ENCODE measurements at places on chromosomes 5 and 9.

DNA sequence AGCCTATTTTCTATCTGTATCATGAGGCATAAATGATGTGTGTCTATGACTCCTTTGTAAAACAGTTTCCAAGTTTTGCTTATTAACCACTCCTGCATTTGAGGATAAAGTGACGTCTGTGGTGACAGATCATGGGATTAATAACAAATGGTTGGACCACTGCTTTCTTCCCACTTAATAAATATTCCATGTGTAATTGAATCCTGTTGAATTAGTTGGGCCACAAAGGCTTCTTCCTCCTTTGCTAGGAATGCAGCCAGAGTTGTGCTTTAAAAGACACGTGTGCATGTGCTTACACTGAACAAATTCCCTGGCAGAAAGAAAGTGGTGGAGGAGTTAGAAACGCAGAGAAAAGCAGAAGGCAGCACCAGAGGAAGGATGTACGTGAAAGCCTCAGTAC, 150.2 kb downstream of the ACTBL2 start:
- DNase-seq, result no peak

GRCh38 chr5:78467752-78468357, 107.4 kb downstream of the SCAMP1 start:
- no peak for DNase-seq

DNA sequence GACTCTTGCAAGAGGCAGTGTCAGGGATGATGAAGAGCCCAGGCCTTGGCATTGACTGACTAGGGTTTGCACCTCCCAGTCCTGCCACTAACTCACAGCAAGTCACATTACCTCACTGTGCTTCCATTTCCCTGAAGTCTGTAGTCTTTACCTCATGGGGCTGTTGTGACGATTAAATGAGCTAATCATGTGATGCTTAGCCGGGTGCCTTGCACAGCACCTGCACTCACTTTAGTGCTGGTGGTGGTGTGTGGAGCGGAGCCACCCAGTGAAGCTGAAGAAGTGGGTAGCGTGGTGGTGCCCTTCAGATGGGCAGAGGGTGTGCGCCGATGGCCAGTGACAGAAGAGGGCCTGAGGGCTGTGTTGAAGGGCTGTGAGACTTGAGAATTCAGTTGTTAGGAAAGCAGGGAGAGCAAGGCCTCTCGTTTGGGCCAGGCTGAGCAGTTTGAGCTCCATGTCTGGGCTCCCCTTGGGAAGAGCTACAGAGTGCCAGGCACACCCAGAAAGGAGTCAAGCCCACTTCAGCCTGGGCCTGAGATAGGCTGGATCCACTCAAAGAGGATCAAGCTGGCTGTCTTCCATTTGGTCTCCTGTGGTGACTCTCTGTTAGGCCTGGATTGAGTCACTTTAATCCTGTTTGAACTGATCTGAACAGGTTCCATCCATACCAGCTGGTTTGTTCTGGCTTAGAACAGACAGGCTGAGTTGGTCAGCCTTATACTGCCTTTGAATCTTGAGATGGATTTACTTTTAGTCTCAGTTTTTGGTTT, 42.5 kb downstream of the RALGPS1 start:
- no peak for DNase-seq

DNA sequence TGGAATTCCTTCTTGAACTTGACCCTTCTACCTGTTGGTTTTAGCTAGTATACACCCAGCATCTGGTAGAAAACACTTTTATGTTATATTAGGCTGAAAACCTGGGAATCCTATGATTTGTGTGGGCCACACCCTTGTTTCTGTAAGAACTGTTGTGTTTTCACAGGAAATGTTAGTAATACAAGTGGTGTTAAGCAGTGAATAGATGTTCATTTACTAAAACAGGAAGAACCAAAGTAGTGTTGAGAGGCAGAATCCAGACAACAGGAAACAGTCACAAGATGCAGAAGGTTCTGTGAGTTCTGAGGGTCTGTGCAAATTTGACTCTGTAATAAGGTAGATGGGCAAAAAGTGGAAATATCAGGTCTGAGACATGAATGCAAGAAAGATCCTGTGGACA, 73.0 kb upstream of the RAI14 start:
- DNase-seq, result no peak

DNA sequence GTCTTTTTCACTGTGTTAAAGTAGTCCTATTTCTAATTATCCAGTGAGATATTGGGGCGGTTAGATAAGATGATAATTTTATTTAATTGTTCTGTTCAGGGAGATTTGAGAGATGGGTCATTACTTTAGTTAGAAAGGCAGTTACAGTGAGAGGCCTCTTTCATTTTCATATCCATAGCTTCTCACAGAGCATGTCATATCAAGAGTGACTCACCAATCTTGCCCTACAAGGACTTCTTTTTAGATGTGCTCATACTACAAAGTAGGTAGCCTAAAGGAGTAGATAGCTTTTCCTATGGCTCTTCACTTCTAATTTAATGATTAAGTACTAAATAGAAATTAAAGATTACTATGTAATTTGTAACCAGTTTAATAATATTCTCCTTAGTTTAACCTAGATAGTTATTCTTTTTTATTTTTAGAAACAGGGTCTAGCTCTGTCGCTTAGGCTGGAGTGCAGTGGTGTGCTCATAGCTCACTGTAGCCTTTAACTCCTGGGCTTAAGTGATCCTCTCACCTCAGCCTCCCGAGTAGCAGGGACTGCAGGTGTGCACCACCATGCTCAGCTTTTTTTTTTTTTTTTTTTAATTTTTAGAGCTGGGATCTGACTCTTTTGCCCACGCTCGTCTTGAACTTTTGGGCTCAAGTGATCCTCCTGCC, 71.0 kb downstream of the FER start:
- DNase-seq, result no peak

- no peak for DNase-seq
Observed at GRCh38 chr5:156326718-156327259, at the start of gene SGCD. SGCD (plus strand) TSS chr5:156327164.

DNA sequence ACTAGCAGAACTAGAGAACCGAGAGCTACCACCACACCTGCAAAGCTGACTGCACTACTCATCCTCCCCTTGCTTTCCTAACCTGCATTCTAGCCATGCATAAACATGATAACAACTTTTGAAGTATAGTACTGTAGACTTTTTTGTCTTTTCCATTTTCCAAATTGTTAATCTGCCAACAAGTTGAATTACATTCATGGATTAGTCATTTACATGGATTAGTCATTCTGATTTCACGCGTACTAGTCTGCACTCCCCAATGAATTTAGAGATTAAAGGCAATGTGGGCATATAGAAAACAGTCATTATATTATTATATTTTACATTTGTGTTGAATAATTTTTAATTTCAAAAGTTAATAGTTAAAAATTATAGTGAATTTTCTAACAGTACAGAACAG, 81.4 kb downstream of the EDIL3 start:
- DNase-seq, result no peak

DNA sequence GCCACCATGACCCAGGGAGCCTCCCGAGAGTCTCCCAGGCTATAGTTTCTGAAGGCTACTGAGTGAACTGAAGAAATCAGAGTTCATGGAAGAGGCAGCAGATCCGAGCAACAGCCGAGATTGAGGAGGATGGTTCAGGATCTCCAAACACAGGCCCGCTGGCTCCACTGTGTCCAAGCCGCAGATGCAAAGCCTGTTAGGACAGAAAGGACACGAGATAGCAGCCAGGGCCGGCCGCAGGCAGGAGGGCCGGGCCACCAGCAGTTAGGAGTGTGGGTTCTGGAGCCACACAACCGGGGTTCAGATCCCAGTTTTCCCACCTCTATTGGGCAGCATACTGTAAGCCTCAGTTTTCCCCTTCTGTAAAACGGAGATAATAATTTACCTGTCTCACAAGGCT, 27.7 kb downstream of the NEK6 start:
- no peak for DNase-seq

DNA sequence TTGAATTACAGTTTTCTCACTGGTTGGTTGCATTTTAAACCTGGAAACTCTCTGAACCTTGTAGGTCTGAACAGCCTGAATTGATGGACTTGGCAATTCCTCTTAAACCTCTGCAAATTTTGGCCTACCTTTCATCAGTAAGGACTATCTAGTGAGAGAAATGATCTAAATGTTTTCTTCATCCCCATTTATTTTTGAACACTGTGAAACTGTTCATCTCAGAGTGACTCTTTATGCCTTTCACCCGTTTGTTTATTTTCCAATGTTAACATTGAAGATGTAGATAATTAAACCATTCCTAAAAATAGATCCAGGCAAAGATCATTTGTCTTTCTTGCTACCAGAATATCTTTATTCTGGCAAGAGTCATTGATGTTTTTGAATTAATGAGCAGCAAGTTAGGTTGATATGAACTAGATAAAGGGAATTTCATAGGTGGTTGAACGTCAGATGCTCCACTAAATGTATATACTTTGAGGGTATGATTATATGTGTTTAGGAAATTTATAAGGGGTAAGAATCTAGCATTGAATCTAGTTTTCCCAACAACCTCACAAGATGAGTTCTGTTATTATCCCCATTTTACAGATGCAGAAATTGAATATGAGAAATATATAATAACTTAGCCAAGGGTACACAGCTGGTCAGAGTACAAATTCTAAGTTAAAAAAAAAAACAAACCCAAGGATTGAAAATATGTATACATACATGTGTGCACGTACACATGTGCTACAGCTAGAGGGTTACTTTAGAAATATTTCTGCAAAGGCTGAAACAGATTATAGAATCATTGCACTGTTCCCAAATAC, 3.4 kb downstream of the CPEB4 start:
- DNase-seq, result no peak

DNA sequence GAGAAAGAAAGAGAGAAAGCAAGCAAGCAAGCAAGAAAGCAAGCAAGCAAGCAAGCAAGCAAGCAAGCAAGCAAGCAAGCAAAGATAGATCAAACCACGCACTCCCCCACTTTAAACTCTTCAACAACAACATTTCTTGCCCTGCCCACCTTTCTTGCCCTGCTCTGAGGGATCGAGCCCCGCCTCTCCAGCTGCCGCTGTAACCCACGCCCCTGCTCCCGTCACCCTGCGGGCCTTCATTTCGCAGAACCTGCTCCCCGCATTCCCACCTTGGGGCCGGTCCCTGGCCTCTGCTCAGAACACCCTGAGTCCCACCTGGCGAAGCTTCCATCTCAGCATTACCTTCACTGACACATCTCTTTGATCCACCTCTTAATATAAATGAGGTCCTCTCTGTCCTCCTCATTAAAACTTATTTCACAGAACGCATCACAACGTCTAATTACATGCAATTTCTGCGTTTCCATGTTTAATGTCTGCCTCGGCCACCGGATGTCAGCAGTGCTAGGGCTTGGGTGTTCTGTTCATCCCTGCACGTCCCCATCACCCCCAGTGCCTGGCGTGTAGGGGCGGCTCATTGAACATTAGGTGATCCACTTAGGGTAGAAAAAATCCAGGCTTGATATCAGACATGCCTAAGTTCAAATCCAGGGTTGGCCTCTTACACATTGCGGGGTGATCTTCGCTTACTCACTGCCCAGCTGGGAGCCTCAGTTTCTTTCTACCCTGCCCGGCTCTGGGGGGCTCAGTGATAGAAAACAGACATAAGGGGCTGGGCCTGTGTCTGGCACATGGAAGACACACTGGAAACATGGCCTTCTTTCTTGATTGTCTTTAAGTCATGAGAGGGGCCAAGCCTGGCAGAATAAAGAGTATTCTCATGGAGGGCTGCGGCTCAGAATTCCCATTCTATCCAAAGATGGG, 187.6 kb downstream of the DAB2IP start:
- DNase-seq, result no peak

DNA sequence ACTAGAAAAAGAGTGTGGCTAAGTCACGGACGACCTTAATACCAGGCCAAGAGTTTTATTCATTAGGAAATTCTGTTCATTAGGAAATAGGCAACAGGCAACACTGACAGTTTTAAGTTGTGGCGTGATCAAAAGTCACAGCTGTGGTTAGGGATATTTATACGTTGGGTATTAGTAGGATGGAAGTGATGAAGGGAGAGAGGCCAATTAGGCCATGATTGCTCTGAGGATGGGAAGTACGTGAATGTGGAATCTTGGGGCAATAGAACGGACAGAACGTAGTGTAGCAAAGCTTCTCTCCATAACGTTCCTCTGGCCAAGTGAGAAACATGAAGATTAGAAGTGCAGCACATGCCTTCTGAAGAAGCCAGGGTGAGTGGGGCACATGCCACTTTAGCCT, 290.1 kb upstream of the ZNF608 start:
- DNase-seq, result no peak

DNA sequence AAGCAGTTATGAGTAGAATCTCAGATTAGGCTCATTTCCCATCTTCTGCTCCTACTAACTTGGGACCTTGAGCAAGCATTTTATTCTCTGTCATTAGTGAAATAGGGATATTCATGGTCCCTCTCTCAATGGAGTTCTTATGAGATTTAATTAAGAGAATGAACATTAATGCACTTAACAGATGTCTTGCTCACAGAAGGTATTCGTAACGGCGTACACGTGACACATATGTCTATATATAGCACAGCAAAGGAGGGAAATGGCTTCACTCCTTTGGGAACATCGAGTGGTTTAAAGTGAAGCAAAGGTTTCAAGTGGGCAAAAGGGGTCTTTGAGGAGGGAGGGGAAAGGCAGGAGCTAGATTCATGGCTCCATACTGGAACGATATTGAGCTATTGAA, 24.6 kb downstream of the KDM4C start:
- no peak for DNase-seq

DNA sequence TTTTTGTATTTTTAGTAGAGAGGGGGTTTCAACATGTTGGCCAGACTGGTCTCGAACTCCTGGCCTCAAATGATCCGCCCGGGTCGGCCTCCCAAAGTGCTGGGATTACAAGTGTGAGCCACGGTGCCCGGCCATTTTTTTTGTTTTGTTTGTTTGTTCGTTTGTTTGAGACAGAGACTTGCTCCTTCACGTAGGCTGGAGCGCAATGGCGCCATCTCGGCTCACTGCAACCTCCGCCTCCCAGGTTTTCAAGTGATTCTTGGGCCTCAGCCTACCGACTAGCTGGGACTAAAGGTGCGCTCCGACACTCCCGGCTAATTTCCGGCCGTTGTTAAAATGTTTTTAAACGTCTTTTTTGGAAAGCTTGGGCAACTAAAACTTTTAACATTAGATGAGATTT, 54.0 kb downstream of the SHOC1 start:
- no peak for DNase-seq

DNA sequence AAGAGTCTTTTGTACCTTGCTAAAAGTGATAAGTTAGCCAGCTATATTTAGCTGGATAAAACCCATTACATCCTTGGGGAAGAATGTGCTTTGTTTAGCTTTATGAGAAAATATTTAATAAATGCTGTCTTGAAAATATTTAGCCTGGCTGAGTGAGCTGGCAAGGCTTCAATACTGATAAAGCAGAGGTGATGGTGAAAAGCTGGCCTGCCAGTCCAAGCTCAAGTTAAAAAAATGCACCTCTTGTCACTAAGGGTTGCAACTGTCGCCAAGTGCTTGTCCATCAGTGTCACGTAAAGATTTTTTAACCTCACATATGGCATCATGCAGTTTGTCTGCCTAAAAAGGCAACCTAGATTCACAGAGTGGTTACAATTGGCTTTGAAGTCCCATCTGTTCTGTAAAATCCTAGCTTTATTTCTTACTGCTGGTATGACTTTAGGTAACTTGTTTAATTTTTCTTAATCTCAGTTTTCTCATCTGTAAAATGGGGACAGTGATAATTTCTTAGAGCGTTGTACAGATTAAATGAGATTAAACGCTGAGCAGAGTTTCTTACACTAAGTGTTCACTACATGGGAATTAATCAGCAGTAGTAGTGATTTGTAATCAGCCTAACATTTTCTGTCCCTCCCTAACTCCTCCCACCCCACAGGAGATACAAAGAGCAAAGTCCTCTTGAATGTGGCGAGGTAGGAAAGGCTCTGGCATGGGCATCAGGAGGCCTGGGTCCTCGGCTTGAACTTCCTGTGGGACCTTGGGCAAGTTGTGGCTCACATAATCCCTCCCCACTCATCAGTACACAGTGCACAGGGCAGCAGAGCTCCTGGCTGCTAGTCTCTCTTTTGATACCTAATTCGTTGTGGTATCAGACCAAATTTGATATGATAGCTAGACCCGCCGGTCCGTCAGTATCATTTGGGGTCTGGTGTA, 48.7 kb downstream of the PIK3R1 start:
- DNase-seq, result no peak

Measured in stimulated activated CD4-positive, alpha-beta T cell treated with anti-CD3 and anti-CD28 coated beads, Interleukin-2, amount 100 ng/mL, for 4 hours (primary cell).